ENCODE measurements at places on chromosomes 1 and 21.

GRCh38 chr1:186841599-186841998 lies 12.8 kb downstream of the PLA2G4A start:
- no peak for DNase-seq

GRCh38 chr1:104768466-104768865 lies 1018.8 kb downstream of the AMY1C start:
- no peak for DNase-seq

- DNase-seq: no peak
These were observed 1.2 kb upstream of the SMIM1 start for GRCh38 chr1:3771108-3772026.

GRCh38 chr1:207984831-207985572 lies 74.1 kb upstream of the CD34 start:
- DNase-seq: no peak

- DNase-seq: no peak
These were observed 8.5 kb downstream of the GGPS1 start for GRCh38 chr1:235336903-235337302.

GRCh38 chr1:227411066-227411465 lies 92.8 kb upstream of the CDC42BPA start:
- no peak for DNase-seq

DNA sequence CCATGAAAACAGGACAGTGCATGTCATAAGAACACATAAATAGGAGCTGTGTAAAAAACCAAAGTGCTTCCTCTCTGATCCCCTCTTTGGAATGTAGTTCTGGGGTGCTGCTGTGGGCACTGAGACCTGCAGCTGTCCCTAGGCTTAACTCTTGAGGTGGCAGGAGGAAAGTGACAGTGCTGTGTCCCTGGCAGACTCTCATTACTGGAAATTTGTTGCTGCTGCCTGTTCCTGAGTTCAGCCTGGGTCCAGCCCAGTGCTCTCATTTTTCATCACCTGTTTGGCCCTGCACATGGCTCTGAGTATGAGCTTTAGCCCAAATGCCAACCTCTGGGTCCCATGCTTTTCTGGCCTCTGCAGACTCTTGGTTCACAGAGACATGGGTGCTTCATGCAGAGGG lies 329.3 kb downstream of the DSCAM start:
- no peak for DNase-seq

- DNase-seq: no peak
These were observed 13.4 kb upstream of the PKP1 start for GRCh38 chr1:201269900-201270410.

- DNase-seq: no peak
These were observed 365.1 kb upstream of the VAMP3 start for GRCh38 chr1:7405844-7406500.

GRCh38 chr1:203569490-203570318 lies 56.9 kb upstream of the ATP2B4 start:
- no peak for DNase-seq

DNA sequence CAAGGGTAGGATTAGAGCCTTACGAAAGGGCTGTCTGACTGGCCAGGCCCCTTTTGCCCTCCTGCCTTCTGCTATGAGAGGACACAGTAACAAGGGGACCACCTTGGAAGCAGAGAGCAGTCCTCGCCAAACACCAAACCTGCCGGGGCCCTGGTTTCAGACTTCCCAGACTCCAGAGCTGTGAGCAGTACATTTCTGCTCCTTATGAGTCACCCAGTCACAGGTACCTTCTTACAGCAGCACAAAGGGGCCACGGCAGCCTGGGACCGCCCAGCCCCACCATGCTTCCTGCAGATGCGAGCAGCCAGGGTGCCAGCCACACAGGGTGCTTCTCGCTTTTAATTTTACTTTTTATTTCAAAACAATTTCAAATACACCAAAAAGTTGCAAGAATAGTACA lies 17.2 kb upstream of the POFUT2 start:
- DNase-seq: no peak

- no peak for DNase-seq
These were observed 5.3 kb downstream of the FCER1A start for GRCh38 chr1:159307346-159308020.

- DNase-seq: no peak
These were observed 102.0 kb downstream of the BEND5 start for GRCh38 chr1:48674641-48675040.

DNA sequence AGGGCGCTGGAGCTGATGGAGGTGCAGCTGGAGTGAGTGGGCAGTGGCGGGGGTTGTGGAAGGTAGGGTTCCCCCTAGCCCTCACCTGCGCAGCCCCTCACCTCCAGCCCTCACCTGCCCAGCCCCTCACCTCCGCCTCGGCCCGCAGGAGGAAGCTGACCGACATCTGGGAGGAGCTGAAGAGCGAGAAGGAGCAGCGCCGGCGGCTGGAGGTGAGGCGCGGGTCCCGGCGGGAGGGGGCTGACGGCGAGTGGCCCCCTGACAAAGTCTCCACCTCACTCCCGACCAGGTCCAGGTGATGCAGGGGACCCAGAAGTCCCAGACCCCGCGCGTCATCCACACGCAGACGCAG lies 2.7 kb downstream of the EVA1B start:
- DNase-seq: no peak

DNA sequence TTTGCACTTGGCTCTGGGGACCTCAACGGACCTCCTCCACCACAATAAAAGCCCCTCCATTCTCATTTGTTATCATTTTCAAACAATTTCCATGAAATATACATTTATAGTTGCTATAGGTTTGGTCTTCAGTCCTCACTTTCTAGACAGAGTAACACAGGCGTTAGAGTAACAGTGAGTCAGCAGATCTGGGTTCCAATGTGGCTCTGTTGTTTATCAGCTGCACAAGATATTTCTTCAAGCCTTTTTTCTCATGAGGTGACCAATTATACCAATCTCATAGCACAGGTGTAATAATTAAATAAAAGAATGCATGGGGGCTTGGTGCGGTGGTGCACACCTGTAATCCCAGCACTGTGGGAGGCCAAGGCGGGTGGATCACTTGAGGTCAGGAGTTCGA lies 32.8 kb upstream of the PSMB2 start:
- no peak for DNase-seq

DNA sequence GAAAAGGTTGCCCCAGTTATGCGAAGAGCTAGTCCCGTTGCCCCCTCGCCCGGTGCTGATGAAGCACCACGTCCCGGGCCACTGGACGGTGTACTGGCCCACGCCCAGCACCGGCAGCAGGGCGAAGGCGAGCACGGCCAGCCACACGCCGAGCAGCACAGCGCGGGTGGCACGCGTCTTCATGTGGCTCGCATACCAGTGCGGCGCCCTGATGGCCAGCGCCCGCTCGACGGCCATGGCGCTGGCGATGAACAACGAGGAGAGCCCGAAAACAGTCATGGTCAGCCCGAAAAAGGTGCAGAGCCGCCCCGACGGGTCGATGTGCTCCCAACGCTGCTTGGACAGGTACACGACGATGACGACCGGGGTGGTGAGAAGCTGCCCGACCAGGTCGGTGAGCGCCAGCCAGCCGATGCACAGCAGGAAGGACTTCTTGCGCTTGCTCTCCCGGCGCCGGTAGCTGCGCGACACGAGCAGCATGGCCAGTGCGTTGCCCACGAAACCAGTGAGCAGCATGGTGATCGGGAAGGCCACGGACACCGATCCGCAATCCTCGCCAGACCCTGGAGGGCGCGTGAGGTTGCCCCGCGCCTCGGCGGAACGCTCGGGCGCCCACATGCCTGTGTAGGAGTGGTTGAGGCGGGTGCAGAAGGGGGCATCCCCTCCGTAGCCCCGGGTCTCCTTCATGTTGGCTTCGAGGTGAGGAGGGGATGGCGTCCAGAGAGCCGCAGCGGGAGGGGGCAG lies 553 bp downstream of the PTGER3 start:
- no peak for DNase-seq

DNA sequence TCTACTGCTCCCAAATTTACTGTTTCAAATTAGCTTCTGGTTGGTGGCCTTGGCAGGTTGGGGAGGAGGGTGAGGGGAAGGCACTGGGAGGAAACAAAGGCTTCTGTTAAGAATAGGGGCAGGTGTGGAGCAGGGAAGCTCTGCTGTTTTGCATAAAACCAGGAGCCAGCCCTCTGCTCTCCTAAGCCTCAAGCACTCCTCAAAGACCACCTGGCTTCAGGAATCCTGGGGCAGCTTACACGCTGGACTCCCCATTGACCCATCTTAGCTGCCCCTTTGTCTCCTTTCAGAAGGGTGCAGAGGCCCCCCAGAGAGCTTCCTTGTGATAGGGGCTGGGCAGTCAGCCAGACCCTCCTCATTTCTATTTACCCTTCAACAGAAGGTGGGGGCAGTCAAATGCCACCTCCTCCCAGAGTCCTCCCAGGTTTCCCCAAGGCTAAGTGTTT lies 11.5 kb upstream of the DHRS3 start:
- no peak for DNase-seq

GRCh38 chr1:180539136-180539535 lies 19.6 kb upstream of the OVAAL start:
- DNase-seq: no peak

DNA sequence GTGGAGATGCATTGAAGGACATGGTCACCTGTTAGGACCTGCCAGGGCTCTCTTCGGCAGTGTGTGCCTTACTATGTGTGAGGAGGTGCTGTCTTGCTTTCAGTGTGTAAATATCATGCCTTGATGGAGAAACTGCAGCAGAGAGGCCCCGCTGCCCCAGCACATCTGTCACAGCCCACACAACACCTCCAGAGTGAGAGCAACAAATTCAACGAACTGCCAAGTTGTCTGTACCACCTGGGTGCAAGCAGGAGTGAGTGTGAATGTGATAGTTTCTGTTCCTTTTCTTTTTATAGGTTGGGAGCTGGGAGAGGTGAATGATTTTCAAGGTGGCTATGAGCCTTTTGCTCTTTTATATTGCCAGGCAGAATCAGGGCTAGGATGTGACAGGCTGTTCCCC lies 114.6 kb upstream of the KIAA0040 start:
- no peak for DNase-seq

GRCh38 chr1:29856340-29857114 lies 620.2 kb downstream of the PTPRU start:
- no peak for DNase-seq

- no peak for DNase-seq
These were observed 107.5 kb downstream of the HIVEP3 start for GRCh38 chr1:41811051-41811795.

DNA sequence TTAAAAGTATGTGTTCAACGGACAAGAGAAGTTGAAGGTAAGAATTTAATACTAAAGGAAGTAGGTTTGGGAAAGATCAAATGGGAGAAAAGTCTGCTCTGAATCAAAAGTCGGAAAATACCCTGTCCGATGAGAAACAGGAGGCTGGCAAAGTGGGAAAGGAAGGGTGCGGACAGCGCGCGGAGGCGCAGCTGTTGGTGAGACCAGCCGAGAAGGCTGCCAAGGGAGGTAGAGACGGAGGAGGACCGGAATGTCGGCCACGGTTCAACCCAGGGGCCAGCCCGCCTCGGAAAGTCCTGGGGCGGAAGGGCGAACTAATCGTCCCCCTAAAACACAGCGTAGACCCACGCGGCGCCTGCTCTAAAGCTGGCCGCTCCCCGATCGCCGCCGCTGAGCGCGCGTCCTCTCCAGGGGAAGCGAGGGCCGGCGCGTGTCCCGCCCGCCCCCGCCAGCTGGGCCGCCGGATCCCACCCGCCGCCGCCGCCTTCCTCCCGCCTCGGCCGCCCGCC lies 639 bp upstream of the SPATA1 start:
- peak; percentile 35 for DNase-seq

DNA sequence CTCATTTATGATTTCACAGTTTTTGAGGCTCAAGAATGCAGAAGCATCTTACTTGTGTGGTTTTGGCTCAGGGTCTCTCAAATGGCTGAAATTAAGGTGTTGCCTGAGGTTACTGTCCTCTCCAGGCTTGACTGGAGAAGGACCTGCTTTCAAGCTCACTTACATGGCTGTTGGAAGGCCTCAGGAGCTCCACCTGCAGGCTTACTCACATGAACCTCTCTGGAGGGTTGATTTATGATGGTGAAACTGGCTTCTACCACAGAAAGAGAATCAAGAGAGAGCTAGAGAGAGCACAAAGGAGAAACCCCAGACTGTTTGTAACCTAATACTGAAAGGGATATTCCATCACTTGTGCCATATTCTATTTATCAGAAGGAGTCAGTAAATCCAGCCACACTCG lies 6.2 kb upstream of the KCNK2 start:
- DNase-seq: no peak

DNA sequence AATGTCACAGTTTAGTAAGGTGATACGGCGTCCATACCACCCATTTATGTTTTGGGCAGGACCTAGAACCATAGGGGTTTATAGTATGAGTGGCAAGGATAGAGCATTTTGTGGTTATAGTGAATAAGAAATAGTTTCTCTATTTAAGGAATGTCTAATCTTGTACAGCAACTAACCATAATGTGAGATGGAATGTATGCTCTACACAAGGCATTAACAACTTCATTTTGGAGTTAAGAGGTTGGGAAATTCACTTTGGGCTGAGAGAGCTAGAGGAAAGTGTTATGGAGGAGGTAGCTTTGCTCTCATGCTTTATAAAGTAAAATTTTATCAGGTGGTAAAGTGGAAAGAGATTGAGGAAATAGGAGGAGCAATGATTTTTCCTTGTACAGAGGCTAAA lies 3.0 kb upstream of the MCL1 start:
- DNase-seq: no peak

- DNase-seq: no peak
These were observed 65.8 kb upstream of the IGSF21 start for GRCh38 chr1:18041685-18042355.

- peak; percentile 77 for DNase-seq
These were observed 24.7 kb downstream of the HMGCS2 start for GRCh38 chr1:119743776-119744597.

- no peak for DNase-seq
These were observed 1.8 kb downstream of the RNF220 start for GRCh38 chr1:44406737-44407429.

- no peak for DNase-seq
These were observed 172.5 kb upstream of the EDN2 start for GRCh38 chr1:41656825-41657500.

DNA sequence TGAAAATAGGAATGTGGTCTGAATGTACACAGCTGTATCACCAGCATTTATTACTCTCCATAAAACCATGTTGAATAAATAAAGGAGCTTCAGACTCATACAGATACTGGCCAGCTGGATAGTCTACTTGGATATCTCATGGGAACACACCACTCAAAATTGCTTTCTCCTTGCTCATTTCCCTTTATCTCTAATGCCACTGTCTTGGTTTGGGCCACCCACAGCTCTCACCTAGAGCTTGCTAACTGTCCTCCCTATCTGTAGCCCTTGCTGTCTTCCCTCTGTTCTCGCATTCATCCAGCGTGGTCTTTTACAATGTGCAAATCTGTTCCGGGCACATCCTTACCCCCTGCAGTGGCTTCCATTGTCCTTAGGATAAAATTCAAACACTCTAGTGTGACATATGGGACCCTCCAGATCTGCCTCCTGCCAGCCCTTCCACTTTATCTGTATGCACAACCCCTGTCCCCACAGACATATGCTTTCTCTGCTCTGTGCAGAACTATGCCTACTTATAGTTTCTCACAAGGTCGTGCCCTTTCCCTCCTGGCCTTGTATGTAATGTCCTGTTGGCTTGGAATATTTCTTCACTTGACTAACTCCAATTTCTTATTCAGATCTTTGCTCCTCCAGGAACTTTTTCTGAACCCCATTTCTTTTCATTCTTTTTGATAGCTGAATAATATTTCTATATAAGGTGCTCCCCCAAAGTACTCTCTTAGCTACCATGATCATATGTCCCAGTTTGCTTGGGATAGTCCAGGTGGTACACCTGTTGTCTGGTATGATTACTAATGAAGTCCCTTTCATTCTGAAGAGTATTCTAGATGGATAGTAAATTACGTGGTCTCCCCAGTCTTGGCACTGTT lies 2.9 kb downstream of the FLVCR1 start:
- DNase-seq: no peak

- no peak for DNase-seq
These were observed 107.7 kb upstream of the CACYBP start for GRCh38 chr1:174892016-174892415.
